Thoracic aorta (tissue), 2 donors: ENCODE measurements at places on chromosomes 11 and 22.

DNA sequence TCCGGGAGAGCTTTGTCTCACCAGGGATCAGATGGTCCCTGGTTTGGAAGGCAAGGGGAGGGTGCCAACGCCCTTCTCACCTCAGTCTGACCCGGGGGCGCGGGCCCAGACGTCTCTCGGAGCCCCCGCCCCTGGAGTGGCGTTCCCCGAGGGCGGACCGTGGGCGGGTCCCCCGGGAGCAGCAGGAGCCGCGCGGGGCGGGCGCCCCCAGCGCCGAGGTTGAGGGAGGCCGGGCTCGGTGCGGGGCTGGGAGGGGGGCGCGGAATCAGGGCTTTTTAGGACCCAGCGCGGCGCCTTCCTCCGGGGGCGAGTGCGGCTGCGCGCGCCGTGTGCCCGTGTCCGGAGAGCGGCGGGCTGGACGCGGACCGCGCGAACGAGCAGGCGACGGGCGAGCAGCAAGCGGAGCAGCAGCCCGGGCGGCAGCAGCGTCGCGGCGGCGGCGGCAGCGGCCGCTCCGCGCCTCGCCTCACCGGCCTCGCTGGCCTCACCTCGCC is at the start of gene KCNC1:
KCNC1 (plus strand) TSS at position 364 of the 494 bp plus-strand sequence. CDS start 1,222 bp downstream, outside the sequence.
- no peaks in the 10 kb centered on the region for H3K36me3 ChIP-seq
- peak within 1 kb of the TSS; percentile 72 for H3K4me3 ChIP-seq
- H3K4me1 ChIP-seq = peaks cover 18% of the 10 kb centered on the region
- no peak for DNase-seq

- H3K36me3 ChIP-seq = no peaks in the 10 kb centered on the region
- H3K4me3 ChIP-seq = peak overlapping the region; percentile 69
- no peak overlapping the region for H3K27ac ChIP-seq
- peaks cover 14% of the 10 kb centered on the region for H3K4me1 ChIP-seq
Observed at GRCh38 chr22:23565305-23565914, 14.7 kb downstream of the IGLL1 start.

DNA sequence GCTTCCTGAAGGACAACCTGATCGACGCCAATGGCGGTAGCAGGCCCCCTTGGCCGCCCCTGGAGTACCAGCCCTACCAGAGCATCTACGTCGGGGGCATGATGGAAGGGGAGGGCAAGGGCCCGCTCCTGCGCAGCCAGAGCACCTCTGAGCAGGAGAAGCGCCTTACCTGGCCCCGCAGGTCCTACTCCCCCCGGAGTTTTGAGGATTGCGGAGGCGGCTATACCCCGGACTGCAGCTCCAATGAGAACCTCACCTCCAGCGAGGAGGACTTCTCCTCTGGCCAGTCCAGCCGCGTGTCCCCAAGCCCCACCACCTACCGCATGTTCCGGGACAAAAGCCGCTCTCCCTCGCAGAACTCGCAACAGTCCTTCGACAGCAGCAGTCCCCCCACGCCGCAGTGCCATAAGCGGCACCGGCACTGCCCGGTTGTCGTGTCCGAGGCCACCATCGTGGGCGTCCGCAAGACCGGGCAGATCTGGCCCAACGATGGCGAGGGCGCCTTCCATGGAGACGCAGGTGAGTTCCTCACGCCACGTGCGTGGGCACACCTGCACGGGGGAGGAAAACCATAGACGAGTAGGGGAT is 1.5 kb downstream of the BCR start:
- no peaks in the 10 kb centered on the region for H3K27me3 ChIP-seq
- no peak for DNase-seq
- peak overlapping the region; percentile 19 for H3K27ac ChIP-seq
- H3K4me1 ChIP-seq = peaks cover 36% of the 10 kb centered on the region
- no peaks in the 10 kb centered on the region for H3K36me3 ChIP-seq

- peak overlapping the region; percentile 33 for H3K4me3 ChIP-seq
- H3K27ac ChIP-seq = no peak overlapping the region
- no peaks in the 10 kb centered on the region for H3K27me3 ChIP-seq
- no peaks in the 10 kb centered on the region for H3K4me1 ChIP-seq
- no peak for DNase-seq
- H3K36me3 ChIP-seq = no peaks in the 10 kb centered on the region
Observed at GRCh38 chr22:19765477-19766239, 5.1 kb downstream of the TBX1 start.

DNA sequence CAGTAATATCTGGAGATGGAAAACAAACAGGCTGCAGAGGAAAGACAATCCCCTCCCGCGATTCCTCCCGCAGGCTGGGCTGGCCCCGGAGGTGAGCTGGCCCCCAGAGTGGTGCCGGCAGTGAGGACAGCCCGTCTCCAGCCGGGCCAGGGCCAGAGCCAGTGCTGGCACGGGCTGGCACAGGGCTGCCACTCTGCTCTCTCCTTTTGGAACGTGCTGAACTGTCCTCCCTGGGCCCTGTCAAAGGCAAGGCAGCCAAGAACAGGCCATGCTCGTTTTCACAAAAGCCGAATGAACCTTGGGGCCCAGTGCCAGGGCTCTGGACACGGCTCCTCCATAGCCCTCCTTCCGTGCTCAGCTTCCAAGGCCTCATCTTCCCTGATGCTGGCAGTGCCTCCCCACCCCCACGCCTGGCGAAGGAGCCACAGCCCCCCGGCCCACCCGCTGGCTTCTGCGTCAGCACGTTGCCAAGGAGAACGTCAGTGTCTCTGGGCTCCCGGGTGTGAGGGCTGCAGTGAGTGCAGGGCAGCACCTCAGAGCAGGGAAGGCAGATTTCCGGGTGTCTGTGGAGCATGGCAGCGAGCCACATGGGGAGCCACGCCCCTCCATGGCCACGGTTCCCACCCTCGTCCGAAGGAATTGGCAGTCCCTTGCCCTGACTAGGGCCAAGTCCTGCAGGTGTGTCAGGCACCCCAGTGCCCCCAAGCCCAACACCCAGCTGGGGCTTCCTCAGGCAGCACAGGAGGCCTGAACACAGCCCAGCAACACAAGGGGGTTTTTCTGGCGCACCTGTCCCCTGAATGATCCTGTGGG is 28.6 kb downstream of the GNAZ start:
- no peaks in the 10 kb centered on the region for H3K27me3 ChIP-seq
- H3K4me1 ChIP-seq = peaks cover 9% of the 10 kb centered on the region
- DNase-seq = no peak
- H3K4me3 ChIP-seq = peak overlapping the region; percentile 22
- no peaks in the 10 kb centered on the region for H3K36me3 ChIP-seq
